ENCODE measurements at places on chromosomes 7 and 10. TPM values are rescaled to one million over a fixed set of nuclear protein-coding genes. Genes with fewer than 3 reads are reported as not detected.

CPSF4 gene
- 40.5 TPM for total RNA-seq

ERVW-1 gene
- not detected for total RNA-seq

PON1 gene
- total RNA-seq: 1.5 TPM

DNA sequence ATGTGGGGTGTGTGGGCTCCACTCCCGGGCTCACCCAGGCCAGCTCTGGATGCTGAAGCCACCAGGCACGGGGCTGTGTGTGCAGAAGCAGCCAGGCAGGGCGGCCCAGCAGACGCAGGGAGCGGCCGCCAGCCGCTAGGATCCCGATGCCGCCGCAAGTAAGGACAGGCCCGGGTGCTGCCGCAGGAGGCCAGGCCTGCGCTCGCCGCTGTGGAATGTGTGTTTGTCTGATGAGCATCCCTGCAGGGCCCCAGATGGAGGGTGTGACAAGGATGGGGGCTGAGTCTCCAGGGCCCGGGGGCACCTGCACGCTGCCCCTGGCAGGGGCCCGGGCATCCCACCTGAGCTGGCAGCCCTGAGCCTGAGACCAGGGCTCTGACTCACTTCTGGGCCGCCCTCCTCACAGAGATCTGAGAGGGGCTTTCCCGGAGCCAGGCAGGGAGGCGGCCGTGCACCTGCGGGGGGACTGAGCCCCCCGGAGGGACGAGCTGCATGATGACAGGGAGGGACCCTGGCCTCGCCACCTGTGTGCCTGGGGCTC is 101.5 kb downstream of the FOXL3 start:
- DNase-seq: no peak

- DNase-seq: no peak
Observed at GRCh38 chr7:134723892-134724291, 55.5 kb upstream of the CALD1 start.

GRCh38 chr7:139092090-139092796 is 17.3 kb downstream of the ZC3HAV1 start:
- no peak for DNase-seq

DNA sequence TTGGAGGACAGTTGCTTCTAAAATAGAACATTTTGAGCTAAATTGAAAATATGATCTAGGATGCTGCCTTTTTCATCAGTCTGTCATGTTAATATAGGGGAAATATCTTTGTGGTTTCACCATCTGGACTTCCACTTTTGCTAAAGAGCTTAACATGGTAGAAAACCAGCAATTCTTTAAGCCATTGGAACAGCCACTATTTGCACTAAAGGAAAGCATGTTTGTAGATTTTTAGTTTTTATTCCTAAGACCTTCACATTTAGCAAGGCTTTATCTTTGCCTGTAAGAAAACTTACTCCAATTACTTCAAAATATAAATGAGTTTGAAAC is 291.0 kb downstream of the RNLS start:
- DNase-seq: no peak

GRCh38 chr10:104045151-104046089 is 40.3 kb downstream of the COL17A1 start:
- DNase-seq: peak; percentile 67

TAS2R41 gene
- not detected for total RNA-seq

GRCh38 chr7:38051786-38052185 is 126.3 kb upstream of the STARD3NL start:
- DNase-seq: no peak

DNA sequence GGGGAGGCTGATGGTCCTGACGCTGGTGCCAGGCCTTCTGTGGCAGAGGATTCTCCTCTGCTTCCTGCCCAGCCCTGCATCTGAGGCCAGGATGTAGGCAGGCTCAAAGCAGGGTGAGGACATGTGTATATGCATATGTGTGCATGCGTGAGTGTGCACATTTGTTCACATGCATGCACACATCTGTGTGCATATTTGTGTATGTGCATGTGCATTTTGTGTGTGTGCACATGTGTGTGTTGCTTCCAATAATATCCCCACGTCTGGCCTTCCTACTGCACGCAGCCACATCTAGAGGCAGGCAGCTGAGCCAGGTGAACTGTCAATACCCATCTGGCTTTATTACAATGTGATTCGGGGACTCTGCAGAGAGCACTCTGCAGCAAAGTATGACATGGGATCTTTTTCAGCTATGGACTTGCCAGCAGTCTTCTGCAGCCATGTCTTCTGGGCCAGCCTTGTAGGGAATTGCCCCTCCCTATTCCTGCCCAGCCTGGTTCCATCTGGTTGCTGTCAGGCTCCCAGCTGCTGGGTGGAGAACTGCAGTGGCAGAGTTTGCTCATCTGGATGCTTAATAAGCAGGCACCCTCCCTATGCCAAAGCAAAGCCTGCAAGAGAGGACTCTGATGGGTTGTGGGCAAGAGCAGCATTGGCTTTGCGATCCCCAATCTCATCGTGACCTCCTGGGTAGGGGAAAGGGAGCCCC is 140.7 kb downstream of the PFKFB3 start:
- DNase-seq: no peak

PAPSS2 gene
- total RNA-seq: 31.0 TPM

GRCh38 chr7:10677668-10678232 is 295.9 kb upstream of the PHF14 start:
- no peak for DNase-seq

- DNase-seq: no peak
Observed at GRCh38 chr10:129631006-129631405, 164.0 kb downstream of the MGMT start.

DNA sequence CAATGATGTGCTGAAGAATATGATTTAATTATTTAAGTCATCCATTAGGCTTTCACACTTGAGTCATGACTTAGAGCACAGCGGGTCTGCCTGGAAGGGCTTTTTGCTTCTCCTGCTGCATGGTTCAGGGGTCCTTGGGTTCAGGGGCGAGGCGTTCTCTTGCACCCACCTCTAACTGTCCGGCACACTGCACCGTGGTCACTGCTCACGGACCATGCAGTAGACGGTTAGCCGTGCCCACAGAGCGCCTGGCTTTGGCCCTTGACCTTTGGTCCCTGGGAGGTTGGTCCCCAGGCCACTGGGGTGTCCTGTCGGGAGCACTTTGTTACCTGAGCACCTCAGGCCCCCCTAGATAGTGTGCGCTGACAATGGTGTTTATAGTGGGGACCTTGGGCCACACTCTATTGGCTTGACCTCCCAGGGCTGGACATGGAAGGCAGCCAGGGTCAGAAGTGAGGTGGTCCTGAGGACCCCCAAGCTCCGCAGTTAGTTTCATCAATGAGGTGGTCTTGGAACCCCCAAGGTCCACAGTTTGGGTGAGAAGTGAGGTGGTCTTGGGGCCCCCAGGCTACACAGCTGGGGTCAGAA is 110.6 kb downstream of the ACTR3B start:
- DNase-seq: no peak

DNA sequence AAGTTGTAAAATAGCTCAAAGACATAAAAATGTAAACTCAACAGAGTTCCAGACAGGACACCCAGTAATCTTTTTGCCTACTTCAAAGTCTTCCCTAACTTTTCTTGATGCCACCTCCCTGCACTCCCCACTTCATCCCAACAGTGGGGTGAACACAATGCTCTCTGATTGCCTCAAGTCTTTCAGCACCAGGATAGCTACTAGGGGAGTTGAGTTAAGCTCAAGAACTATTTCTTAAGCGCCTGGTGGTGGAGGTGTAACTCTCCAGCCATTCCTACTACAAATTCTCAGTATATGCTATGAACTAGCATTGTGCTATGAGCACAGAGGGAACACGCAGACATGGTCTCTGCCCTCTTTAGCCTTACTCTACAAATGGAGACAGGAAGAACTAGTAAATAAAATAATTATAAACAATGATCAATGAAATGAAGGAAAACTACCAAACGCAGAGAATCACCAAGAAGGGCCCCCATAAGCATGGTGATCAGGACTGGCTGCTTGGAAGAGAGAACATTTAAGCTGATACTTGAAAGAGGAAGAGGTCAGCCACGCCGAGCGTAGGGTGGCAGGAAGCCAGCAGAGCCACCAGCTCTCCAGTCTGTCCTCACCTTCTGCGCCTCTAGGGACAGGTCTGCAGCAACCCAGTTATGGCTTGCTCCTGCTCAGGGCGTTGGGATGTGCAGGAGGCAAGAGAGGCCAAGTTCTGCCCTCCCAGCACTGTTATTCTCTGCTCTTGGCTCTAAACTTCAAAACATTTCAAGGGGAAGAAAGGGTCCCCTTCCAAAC is 16.7 kb upstream of the FRA10AC1 start:
- DNase-seq: no peak

AFAP1L2 gene
- total RNA-seq: 0.77 TPM

GRCh38 chr7:98300595-98301372 is 19.3 kb downstream of the BRI3 start:
- no peak for DNase-seq

- DNase-seq: no peak
Observed at GRCh38 chr10:120541984-120542383, 85.0 kb downstream of the PLPP4 start.

DNA sequence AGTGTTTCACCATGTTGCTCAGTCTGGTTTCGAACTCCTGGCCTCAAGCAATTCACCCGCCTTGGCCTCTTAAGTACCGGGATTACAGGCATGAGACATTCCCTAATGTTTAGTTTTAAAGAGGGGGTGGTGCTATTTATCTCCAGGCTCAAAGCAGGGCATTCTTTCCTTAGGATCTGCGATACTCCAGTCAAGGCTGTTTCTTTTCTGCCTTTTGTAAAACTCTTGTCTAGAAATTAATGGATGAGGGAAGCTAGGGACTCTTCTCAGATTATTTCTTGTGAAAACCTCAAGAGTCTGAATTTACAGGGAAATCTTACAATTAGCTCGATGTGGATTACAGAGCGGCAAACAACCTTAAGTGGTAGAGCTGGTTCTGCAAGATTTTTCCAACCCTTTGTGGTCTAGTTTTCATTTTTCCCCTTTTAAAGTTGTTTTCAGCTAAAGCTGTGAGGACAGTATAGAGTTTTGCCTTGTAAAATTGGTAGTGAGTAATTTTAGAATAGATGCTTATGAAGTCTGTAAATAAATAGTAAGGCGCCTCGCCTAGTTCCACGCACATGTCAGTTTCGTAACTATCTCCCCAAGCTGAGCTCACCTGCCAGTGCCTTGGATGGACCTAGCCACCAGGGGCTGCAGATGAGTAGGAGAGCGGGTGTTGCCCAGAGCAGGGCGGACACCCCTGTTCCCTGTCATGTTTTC is 53.1 kb downstream of the CUX1 start:
- DNase-seq: no peak

CEP41 gene
- total RNA-seq: 14.3 TPM

GRCh38 chr10:47325303-47326291 is 3.3 kb downstream of the GDF2 start:
- no peak for DNase-seq

DNA sequence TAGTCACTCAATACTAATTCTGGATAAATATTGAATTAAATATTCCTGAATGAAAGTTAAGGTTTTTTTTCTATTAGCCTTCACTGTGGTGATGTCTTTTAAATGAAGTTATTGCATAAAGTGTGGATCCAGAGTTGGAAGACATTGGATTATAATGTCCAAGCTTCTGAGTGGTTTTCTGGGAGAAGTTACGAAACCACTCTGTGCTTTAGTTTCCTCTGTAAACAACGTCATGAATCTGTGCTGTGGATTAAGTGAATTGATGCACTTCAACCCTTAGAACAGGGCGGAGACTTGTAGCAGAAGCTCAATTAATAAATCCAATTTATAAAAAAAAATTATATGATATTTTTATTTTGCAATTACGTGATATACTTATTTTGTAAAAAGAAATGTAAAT is 271.7 kb downstream of the BICC1 start:
- no peak for DNase-seq

RTKN2 gene
- 1.7 TPM for total RNA-seq

GRCh38 chr7:38674513-38674912 is 43.3 kb upstream of the AMPH start:
- no peak for DNase-seq

DNA sequence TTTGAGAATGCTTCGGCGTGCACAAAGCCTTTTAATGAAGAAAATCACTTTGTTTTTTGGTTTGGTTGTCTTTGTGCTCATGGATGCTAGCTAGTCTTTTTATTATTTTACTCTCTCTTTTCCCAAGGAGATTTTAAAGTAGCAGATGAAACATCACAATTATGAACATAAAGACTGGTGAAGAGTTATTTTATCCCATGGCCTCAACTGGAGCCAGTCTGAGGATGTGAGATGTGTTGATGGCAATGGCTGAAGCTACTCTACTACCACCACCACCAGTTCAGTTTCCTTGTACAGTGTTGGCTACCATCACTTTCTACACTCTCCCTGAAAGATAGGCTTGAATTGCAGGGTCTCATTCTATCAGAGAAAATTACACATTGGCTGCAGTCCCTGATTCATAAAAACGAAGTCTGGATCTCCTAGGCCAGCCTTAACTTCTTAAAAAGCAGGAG is 494 bp upstream of the HERC4 start:
- no peak for DNase-seq

DNA sequence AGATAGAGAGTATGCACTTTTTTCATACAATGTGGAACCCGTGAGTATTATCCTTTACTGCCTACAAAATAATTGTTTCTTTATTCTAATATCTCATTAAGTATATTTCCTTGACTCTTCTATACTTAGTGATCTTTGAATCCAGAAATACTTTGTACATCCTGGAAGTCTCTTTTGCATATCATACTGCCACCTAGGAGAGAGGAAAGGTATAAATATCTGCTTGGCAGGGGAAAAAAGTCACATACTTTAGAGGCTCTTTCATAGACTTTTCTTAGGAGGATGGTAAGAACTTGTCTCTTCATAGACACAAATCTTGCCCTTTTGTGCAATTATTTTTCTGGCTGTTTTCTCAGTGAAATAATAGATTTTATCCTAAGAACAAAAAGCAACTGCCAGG is 436.0 kb downstream of the PAXIP1 start:
- DNase-seq: no peak

CAV1 gene
- total RNA-seq: 48.2 TPM

GRCh38 chr7:129615018-129615417 is 3.5 kb downstream of the NRF1 start:
- no peak for DNase-seq

DNA sequence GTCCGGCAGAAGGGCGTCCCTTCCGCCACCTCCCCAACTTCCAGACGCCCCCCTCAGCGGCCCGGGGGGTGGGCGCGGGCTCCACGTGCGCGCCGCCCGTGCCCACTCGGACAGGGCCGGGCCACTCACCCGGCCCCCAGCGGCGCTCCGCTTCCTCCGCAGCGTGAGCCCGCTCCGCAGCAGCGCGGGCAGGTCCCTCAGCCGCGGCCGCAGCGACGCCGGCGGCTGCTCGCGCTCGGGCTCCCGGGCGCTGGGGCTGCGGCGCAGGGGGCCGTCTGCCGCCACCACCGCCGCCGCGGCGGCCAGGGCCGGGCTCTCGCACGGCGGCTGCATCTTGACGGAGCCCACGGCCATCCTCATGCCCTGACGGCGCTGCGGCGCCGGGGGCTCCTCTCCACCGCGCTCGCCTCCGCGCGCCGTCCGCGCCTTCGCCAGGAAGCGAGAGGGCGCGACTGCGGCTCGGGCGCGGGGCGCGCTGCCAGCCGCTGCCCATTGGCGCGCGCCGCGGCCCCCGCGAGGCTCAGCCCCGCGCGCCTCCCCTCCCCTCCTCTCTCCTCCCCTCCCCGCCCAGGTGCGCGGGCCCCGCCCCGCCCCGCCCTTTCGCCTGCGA is at the start of gene RAPGEF5:
TSS of gene RAPGEF5 (minus strand) at position 454 of the 610 bp plus-strand sequence. CDS start at position 360, 94 bp downstream.
- DNase-seq: peak; percentile 40

OPALIN gene
- total RNA-seq: not detected
